Stimulated activated CD8-positive, alpha-beta memory T cell treated with anti-CD3 and anti-CD28 coated beads, Interleukin-4, amount 100 ng/mL, for 48 hours (primary cell): ENCODE measurements at places on chromosomes 5 and 9.

GRCh38 chr5:108421713-108422112 is 39.8 kb upstream of the FBXL17 start:
- no peak for DNase-seq

- no peak for DNase-seq
These were observed 192.9 kb downstream of the FBXL7 start for GRCh38 chr5:15692706-15693381.

DNA sequence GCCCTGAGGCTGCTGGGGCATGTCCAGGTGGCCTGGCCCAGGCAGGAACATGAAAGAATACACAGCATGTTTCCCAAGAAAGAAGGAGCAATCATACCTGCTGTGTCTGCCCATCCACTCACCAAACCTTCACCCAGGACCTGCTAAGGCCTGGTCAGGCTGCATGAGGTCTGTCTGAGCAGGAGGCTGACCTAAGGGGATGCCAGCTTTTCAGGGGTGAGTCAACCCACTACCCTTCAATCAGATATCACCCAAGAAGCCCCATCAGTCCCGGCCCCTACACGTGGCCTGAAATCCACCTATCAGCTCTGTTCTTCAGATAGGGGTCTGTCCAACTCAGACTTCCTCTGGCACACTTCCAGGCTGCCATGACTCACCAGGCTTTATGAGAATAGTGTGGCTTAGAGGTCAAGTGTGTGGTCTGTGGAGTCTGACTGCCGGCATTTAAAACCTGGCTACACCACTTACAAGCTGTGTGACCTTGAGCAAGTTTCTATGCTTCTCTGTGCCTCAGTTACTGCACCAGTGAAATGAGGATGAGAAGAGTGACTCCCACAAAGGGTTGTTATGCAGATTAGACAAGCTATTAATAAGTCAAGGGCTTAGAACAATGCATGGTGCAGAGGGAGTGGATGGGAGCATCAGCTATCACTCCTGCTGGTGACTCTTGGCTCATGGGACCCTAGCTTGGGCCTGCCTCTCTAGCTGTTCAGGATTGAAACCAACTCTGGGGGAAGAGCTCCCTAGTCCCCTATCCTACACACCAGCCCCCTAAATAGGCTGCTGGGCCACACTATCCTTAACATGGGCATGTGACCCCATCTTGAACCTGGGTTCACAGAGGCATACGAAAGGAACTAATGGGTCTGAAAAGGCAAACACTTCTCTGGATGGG is 130.3 kb downstream of the PAX5 start:
- DNase-seq, result peak; percentile 86

DNA sequence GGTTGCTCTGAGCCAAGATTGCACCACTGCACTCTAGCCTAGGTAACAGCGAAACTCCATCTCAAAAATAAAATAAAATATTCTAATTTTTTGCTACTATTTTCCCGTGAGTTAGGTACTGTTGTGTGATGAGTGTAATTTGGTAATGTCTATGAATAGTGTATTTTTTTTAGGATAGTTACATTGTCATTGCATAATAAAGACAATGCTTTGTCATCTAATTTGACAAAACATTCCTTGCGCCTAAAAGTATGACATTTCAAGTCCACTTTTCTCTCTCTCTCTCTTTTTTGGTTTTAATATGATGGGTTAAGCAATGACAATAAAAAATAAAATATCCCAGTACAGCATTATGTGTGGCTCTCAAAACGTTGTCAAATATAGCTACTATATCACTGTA is 29.3 kb downstream of the UBE2R2 start:
- no peak for DNase-seq

GRCh38 chr9:124306098-124306735 is 48.5 kb downstream of the NEK6 start:
- no peak for DNase-seq

- peak; percentile 62 for DNase-seq
These were observed 177.2 kb downstream of the OSTF1 start for GRCh38 chr9:75265525-75265972.

- no peak for DNase-seq
These were observed 237.5 kb downstream of the GADD45G start for GRCh38 chr9:89842267-89842768.

DNA sequence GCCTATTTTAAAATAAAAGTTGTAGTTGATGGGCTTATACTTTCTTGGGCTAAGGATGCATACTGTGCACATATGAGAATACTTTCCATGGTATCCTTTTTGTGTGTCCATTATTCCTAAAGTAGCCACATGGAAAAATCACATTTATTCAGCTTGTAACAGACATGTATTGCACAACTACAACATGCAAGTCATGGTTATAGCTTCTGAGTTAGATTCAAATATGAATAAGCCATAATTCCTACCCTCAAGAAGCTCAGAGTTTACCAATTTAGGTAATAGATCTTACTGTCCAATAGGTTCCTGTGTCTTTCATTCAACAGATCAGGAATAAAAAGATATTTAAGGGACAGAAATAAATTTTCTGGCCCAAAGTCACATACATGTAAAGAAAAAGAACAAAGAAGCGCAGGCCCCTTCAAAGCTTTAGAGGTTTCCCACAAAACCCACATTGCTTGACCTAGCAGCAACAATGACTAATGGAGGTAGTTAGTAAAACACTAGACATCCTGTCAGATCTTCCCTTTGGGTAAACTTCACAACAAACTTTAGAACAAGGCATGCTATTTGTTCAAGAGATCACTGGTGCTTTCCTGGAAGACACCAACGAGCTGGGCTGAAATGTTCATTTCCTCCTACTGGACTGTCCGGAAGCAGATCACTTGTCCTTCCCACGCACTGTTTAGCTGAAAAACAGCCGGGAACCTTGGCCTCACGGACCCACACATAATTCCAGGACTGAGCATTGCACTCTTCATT is 78.4 kb upstream of the ITGA1 start:
- no peak for DNase-seq

- DNase-seq, result no peak
These were observed 148.8 kb downstream of the MACIR start for GRCh38 chr5:103407402-103407801.

GRCh38 chr5:166639151-166639550 is 1652.3 kb upstream of the WWC1 start:
- no peak for DNase-seq

DNA sequence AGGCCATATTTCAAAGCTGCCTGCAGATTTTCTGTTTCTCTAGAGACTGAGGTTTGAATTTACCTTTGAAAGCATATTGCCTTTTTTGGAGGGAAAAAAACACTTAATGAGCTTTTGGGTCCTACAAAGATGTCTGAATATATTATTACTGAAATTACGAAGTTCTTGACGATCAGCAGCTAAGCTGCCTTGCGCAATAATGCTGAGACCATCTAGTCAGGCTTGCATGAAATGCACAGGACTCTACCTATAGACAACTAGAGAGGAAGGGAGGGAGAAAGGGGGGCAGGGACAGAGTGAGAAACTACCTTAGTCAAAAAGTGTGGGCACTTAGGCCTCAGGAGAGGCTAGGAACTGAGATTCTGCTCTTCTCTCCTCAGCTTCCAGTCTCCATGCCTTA is 175.9 kb upstream of the KIF2A start:
- no peak for DNase-seq

GRCh38 chr9:69577123-69577522 is 95.0 kb downstream of the APBA1 start:
- no peak for DNase-seq

- DNase-seq, result no peak
These were observed 2.5 kb downstream of the FREM1 start for GRCh38 chr9:14907696-14908095.

DNA sequence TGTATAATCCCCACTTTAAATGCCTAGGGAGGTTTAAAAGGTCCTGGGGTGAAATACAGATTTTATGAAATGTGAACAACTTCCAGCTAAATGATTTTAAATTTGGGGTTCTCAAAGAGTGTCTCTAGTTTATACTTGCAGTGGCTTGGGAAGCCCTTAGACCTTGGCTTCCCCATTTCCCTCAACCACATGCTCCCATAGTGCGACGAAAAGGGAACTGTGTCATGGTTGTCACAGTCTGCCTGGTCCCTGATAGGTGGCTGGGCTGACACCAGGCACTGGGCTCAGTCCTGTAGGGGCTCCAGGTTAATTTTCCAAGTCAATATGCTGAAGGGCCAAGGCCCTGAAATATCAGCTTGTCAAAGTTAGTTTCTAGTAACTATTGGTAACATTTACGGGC is 10.4 kb upstream of the CXCL14 start:
- no peak for DNase-seq

DNA sequence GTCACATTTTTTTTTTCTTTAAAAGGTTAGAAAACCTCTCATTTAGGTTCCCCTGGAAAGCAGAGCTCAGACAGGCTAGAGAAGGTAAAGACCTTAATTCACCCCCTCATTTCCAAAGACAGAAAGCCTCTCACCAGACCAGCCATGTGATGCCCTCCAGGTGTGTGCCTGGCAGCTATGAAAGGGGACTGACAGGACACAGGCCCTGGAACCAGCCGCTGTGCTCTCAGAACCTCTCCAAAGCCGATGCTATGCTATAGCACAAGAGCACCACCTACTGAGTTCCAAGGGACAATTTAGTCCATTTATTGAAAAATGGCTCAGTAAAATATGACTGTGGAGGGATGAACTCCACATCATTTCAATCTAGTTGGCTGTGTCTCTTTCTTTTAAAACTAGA is 48.8 kb downstream of the FANCC start:
- no peak for DNase-seq
